ENCODE measurements at places on chromosomes 5 and 9.

DNA sequence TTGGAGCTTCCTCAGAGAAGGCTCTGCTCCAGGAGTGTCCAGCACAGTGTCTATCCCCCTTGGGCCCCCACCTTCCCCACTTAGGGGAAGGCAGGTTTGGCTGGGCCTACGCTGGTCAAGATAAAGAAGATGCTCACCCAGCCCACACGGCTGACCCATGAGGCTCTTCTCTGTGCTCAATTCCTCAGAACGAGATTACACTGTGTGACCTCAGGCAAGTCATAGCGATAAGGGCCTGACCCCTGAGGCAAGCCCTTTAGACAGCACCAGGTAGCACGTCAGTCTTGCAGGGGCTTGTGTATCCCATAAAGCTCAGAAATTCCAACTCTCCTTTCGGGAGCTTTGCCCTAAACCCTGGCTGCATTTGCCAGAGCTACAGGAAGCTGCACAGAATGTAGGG lies 32.6 kb downstream of the CORO2A start:
- no peak for DNase-seq

DNA sequence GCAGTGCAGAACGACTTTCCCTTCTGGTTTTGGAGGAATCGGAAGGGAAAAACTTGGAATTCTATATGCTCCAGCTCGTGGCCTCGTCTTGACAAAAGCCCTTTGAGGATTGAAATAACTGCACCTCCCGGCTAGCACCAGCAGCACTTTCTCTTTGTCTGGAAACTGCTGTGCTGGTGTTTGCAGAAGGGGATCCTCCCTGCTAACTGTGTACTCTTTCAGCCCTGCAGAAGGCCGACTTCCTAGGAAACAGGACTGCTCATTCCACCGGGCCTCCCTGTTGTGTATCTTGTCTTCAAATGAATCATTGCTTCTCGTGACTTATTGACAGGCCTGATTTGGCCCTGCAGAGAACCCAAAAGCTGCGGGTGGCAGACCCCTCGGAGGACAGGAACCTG lies 23.6 kb downstream of the STC2 start:
- DNase-seq: no peak

- DNase-seq: no peak
Measured at GRCh38 chr5:151885138-151885908, 39.3 kb downstream of the GLRA1 start.

GRCh38 chr5:119344231-119344630 lies 11.6 kb upstream of the TNFAIP8 start:
- DNase-seq: no peak

- DNase-seq: no peak
Measured at GRCh38 chr9:96034553-96035122, 159.1 kb downstream of the ERCC6L2 start.

GRCh38 chr9:119005162-119005561 lies 364.1 kb downstream of the BRINP1 start:
- DNase-seq: no peak

- no peak for DNase-seq
Measured at GRCh38 chr5:73922875-73923557, 297.0 kb downstream of the ARHGEF28 start.

- DNase-seq: no peak
Measured at GRCh38 chr5:169318556-169318955, 17.6 kb upstream of the SLIT3 start.

DNA sequence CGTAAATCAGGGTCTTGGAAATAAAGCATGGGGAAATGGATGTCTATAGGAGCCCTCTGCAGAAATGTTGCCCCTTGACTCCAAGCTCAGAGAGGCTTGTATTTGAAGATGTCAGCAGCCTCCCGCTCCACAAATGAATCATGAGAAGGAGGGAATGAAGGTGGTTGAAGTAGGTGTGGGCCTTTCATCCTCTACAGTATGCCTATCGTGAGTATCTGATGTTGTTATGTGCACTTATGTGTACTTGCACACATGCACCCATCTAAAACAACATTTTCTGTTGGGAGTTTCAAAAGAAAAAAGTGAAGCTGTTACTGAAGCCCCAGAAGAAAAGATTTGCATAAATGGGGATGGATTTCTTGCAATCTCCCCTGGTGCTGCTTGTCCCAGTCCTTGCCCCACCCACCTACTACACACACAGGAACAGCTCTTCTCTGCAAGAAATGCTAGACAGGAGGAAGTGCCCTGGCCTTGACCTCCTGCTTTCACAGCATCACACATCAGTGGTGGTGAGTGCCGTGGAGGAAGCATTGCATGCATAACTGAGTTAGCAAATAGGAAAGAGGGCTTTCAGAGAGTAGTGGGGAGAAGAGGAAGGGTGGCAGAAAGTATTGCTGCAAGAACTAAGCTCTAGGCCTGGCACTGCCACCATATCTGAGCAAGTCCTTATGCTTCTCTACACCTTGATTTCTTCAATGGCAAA lies 156.1 kb downstream of the SNX18 start:
- DNase-seq: peak; percentile 54

DNA sequence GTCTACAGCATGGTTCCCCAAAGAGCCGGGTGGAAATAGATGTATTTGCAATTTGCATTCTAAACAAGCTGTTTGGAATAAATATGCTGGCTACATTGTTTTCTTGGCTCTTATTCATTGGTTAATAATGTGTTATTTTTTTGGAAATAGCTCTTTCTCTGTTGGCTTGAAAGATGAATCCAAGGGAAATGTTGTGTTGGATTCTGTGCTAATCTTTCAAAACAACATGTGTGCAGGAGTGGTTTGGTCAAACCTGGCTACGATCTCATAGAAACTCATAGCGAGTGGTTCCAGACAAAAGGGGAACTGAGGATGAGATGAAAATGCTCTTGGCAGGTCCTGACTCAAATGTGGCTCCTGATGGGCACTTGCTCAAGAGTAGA lies 63.7 kb upstream of the CXCL14 start:
- DNase-seq: no peak

DNA sequence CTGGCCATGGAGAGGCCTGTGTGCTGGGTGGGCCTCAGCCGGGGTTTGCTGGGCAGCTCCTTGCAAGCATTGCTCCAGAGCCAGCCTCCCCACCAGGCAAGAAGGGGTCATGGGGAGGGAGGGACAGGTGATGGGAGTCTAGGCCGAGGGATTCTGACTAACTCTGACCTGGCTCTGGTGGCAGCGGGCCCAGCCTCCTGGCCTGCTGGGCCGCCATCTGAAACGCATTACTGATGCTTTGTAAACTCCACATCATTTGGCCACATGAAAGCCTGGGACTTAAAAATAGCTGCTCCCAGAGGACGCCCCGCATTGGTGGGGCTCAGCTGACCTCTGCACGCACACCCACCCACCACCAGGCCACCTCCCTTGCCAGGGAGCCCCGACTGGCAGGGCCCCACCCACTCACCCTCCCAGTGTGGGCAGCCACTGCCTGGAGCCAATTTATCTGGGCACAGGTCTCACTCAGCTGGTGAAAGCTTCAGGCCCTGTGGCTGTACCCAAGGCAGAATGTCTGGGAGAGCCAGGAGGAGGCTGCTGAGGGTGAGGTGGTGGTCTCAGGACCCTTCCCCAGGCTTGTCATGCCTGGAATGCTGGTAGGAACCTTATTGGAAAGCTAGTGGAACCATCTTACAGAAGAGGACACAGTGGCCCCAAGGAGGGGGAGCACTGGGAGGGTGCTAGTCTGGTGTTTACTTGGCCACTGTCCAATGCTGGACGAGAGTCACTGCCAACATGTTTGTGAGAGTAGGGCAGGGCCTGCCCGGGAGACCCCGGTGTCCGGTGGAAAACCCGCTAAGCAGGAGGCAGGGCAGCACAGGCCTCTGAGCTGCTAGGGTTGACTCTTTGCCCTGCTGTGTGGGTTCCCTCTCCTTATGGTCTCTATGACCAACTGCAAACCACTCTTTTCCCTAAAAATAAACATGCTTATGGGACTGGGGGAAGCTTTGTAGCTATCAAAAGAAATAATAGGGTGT lies 10.8 kb downstream of the TCF7 start:
- no peak for DNase-seq

- no peak for DNase-seq
Measured at GRCh38 chr5:134833340-134834032, 12.3 kb upstream of the C5orf24 start.

DNA sequence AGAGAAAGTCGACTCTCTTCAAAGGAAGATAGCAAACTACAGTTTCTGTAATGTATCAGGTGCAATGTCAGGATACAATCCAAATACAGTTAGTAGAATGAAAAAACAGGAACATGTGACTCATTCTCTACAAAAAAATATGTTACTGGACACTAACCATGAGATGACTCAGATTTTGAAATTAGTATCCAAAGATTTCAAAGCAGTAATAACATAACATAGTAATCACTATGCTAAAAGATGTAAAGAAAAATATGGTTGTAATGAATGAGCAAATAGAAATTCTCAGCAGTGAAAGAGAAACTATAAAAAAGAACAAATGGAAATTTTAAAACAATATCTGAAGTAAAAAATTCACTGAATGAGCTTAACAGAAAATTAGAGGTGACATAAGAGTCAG lies 42.3 kb downstream of the SHOC1 start:
- DNase-seq: no peak

DNA sequence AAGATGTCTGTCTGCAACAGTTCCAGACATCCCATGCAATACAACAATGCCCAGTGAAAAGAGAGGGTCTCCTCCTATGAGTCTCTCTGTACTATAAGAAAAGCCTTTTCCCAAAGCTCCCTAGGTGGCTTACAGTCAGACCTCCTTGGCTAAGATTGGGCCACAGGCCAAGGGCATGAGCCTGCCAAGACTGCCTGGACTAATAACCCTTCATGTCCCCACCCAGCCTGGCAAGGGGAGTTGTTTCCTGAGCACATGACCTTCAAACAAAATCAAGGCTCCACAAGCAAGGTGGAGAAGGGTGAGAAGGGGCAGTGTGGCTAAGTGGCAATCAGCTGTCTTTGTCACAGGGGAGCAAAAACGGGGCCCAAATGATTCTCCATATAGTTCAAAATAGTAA lies 75.6 kb upstream of the ZSWIM6 start:
- DNase-seq: no peak

GRCh38 chr5:152137063-152137462 lies 212.4 kb upstream of the GLRA1 start:
- DNase-seq: no peak

- no peak for DNase-seq
Measured at GRCh38 chr5:66417781-66418180, 178.4 kb upstream of the MAST4 start.

DNA sequence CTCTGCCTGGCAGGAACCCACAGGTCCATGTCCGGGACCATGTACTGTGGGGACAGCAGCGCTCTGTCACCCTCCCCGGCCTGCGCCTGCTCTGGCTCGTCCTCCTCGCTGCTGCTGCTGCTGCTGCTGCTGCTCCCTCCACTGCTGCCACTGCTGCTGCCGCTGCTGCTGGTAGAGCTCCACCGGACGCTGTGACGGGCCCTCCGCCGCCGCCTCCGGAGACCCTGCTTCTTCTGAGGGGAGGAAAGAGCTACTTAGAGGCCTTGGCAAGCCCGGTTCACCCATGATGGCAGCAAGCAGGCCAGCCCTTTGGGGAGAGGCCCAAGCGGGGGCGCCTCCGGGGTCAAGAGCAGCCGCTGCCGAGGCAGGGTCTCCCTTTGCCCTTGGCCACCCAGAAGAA lies 10.0 kb upstream of the CARD9 start:
- DNase-seq: no peak

GRCh38 chr5:66198837-66199236 lies 54.7 kb downstream of the SREK1 start:
- DNase-seq: no peak

GRCh38 chr9:18274693-18275092 lies 199.3 kb upstream of the ADAMTSL1 start:
- no peak for DNase-seq

GRCh38 chr5:133818869-133819600 lies 149.4 kb downstream of the C5orf15 start:
- no peak for DNase-seq

DNA sequence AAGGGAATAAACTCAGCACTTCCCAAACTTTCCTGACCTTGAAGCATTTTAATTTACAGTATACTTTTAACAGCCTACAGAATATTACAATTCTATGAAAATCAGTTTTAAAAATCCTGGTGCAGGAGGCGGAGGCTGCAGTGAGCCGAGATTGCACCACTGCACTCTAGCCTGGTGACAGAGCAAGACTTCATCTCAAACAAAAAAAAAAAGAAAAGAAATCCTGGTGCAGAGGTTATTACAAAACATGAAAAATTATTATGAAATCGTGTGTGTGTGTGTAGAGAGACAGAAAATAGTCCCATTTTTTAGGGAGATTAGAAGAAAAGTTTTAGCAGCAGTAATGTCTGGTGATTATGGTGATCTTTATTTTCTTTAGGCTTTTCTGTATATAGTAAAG lies 26.9 kb downstream of the GOLPH3 start:
- DNase-seq: no peak

GRCh38 chr5:59528202-59528862 lies 365.2 kb downstream of the PDE4D start:
- DNase-seq: no peak

- DNase-seq: no peak
Measured at GRCh38 chr9:24342457-24342856, 203.2 kb downstream of the IZUMO3 start.

DNA sequence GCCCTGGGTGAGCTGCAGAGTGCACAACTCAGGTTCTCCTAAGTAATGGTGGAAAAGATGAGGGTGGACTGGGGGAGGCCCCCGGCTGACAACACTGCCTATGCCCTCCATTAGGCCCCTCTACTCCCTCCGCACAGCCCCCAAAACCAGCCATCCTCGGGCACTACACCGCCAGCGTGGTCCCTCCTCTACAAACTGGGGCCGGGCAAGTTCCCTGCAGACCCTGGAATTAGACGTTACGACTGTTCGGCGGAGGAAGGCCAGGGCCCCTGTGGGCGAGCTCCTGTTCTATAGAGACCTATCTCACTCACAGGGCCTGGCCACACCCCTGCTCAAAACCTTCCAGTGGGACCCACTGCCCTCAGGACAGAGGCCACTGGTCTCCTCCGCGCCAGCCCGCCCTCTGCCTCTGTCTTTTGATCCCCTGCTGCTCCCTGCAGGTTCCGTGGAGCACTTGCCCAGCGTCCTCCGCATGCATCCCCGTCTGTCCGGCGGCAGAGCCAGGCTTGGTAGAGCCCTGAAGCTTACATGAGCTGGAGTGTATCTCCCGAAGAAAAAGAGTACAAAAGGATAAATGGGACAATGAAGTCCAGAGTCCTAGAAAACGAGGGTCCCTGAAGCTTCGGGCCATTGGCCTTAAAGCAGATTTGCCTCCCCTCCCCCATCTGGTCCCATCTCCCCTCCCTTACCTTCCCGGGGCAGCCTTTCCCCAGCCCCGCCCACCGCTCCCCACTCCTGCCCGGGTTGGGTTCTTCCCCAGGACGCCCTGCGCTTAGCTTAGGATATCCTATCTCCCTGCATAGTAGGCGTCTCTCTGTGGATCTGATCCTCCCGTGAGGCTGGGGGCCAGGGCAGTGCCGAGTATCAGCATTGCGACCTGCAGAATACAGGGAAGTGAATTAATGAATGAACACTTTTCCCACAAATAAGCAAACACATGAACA lies 71.3 kb downstream of the HRH2 start:
- DNase-seq: no peak

GRCh38 chr5:175012267-175012666 lies 287.9 kb downstream of the MSX2 start:
- no peak for DNase-seq

GRCh38 chr5:94545870-94546625 lies 72.4 kb downstream of the KIAA0825 start:
- no peak for DNase-seq

- peak; percentile 29 for DNase-seq
Measured at GRCh38 chr9:130663258-130663976, 977 bp upstream of the PRDM12 start.

GRCh38 chr5:109691996-109692395 lies 2.3 kb downstream of the MAN2A1 start:
- peak; percentile 47 for DNase-seq
